EH (cell line): ENCODE measurements at places on chromosomes 1 and 21.

- no peak for DNase-seq
Measured at GRCh38 chr21:34034369-34035014, 38.9 kb upstream of the MRPS6 start.

- DNase-seq, result peak; percentile 6
Measured at GRCh38 chr1:184189361-184189760, 137.8 kb downstream of the TSEN15 start.

DNA sequence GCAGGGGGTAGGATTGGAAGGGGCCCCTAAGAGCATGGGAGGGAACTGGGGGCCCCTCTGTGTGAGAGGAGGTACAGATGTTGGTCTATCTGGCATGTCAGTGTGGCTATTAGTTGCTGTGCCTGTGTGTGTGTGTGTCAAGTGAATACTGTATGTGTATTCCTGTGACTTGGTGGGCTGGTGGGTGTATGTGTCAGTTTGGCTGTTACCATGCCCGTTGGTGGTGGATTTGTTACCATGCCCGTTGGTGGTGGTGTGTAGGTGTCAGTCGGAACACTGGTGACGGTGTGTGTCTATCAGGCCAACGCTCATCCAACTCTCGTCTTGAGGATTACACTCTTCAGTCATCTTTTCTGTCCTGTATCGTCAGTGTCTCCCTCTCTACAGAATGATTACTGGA is 22.6 kb downstream of the TFAP2E start:
- DNase-seq, result no peak

- DNase-seq, result no peak
Measured at GRCh38 chr1:96296991-96297390, 424.6 kb upstream of the PTBP2 start.

DNA sequence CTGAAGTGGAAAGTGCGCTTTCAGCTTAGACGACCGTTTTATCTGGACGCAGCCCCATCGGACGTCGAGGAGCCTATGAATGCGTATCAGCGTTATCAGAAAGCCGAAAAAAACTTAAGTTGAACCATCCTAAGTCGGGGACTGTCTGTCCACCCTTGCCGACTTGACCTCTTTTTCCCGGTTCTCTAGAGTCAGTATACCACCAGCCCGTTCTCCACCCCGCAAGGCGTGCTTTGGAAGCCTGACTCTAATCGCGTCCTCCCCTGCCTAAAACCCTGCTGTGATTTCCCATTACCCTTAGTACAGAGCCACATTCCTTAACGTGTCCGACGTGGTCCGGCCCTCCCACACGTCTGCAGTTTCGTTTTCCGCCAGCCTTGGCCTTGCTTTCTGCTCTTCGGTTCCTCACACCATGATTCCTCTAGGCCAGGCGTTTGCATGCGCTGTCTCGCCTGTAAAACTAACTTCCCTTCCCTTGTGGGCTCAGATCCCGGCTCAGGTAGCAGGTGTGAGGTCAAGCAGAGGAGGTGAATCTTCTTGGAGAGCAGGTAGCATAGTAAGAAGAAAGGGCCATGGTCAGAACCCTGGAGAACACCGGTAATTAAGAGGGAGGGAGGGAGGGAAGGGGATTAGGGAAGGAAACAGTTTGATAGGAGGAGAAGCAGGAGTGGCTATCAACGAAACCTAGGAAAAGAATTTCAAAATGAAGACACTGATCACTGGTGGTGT is 865 bp downstream of the ADPRS start:
- peak; percentile 71 for DNase-seq
